ENCODE measurements at places on chromosomes 7 and 10.

- no peak for DNase-seq
Observed at GRCh38 chr10:49165259-49165658, 22.9 kb downstream of the TMEM273 start.

DNA sequence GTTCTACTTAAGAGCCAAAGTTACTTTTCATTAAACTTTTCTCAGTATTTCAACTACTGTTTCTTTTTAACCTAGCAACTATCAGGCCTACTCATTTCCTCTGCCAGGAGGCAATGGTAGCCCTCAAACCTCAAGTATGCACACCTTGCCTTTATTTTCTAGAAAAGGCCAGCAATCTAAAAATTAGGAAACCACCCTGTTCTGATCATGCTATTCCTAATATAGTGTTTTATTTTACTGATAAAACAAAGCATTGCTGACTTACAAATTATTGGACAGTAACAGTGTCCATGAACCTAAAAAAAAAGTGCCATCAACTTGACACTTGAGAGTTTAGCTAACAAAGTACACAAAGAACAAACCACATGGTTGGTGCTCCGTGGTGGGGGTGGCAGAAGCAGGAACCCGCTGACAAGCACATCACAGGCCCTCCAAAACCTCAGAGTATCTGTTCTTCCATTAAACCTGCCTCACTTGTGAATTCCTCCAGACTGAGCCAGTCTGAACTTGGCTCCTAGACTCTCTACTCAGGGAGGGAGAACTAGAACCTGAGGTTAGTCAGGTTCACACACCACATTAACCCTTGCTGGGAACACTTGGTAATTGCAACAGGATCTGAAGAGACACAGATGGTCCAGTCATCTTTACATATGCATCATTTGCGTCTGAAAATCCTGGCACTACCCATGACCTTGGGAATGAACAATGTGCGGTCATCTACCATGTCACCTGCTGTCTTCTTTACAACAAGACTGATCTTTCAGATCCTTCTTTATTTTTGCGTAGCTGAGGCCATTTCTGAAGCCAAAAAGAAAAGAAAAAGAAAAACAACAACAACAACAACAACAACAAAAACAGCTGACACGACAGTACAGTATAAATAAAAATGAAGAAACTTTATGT, 31.9 kb downstream of the PIP4K2A start:
- DNase-seq = no peak

DNA sequence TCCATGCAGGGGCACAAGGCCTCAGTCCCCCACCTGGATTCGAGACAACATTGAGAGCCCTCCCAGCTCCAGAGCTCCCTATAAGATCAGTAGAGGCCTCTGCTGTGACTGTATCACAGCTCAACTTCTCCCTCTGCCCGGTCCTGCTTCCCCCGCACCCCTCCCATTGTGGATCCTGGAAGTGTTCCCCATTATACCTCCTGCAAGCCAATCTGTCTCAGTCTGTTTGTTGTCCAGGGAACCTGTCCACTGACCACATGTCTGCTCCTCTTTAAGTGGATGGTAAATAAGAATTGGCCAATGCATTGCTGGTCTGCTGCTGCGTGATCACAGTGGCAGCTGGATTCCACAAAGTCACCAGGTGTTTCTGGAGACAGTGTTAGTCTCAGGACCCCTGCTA, 259.7 kb upstream of the HABP2 start:
- DNase-seq = no peak

GRCh38 chr10:24897326-24897926, 55.0 kb downstream of the PRTFDC1 start:
- no peak for DNase-seq

DNA sequence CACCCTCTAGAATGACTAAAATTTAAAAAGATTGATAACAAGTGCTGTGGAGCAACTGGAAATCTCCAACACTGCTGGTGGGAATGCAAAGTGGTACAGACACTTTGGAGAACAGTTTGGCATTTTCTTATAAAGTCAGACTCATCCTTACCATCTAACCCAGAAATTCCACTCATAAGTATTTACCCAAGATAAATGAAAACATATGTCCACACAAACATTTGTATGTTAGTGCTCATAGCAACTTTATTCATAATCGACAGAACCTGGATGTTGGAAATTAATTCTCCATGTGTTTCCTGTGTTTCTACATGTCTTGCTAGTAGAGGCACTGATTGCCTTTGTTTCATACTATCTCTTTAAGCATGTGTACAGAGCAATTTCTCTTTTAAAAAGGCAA, 282.4 kb downstream of the AHR start:
- DNase-seq = no peak

DNA sequence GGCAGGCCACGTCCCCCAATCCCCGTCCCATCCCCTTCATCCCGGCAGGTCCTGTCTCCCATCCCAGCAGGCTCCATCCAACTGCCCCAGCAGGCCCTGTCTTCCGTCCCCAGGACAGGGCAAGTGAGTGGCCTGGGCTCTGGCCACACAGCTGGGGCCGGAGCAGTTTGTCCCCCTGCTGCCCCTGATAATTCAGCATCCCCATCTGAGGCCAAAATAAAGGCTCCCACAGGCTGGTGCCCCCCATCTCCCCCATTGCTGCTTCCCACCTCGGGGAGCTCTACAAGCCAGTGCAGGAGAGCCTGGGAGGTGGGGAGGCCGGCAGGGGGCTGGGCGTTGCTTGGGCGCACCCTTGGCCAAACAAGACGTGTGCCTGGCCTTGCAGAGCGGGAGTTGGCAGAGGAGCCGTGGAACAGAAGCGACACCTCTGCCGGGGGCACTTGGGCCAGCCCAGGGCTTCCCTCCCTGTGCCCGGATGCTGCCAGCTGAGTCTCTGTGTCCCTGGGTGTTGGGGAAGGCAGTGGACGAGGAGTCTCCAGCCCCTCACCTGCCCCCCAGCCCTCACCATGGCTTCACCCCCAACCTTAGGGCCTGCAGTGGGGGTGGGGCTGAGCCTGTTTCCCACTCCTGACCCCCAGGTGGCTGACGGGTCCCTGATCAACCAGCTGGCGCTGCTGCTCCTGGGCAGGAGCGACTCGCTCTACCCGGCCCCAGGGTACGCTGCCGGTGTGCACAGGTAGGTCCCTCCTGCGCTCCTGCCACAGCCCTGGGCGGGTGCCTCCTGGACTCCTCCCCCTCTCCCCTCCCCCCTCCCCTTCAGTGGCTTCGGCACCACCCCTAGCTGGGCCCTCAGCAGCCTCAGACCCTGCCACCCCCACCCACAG, 14.0 kb downstream of the AP5Z1 start:
- no peak for DNase-seq

GRCh38 chr7:29045258-29046086, 87.3 kb upstream of the TRIL start:
- no peak for DNase-seq

DNA sequence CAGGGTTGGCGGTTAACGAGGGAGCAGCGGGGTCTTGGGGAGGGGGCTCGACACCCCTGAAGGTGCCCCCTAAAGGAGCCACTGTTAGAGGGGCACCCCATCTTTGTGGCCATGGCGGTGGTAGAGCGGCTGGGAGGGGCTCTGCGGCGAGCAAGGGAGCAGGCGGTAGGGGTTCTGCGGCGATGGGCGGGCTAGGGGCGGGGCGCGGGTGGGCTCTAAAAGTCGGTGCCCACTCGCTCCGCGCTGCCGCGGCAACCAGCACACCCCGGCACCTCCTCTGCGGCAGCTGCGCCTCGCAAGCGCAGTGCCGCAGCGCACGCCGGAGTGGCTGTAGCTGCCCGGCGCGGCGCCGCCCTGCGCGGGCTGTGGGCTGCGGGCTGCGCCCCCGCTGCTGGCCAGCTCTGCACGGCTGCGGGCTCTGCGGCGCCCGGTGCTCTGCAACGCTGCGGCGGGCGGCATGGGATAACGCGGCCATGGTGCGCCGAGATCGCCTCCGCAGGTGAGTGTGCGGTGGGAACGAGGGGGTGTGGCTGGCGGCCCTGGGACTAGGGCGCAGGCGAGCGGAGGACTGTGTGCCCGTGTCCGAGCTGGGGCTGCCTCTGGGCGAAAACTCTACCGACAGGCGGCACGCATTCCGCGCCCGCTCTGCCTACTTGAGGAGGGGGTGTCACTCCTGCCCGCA, at the start of gene MEST:
MEST (plus strand) TSS at position 245 of the 682 bp plus-strand sequence; CDS start at position 474, 229 bp downstream.
- DNase-seq = no peak

- no peak for DNase-seq
Observed at GRCh38 chr10:33616956-33617355, 282.5 kb upstream of the NRP1 start.

DNA sequence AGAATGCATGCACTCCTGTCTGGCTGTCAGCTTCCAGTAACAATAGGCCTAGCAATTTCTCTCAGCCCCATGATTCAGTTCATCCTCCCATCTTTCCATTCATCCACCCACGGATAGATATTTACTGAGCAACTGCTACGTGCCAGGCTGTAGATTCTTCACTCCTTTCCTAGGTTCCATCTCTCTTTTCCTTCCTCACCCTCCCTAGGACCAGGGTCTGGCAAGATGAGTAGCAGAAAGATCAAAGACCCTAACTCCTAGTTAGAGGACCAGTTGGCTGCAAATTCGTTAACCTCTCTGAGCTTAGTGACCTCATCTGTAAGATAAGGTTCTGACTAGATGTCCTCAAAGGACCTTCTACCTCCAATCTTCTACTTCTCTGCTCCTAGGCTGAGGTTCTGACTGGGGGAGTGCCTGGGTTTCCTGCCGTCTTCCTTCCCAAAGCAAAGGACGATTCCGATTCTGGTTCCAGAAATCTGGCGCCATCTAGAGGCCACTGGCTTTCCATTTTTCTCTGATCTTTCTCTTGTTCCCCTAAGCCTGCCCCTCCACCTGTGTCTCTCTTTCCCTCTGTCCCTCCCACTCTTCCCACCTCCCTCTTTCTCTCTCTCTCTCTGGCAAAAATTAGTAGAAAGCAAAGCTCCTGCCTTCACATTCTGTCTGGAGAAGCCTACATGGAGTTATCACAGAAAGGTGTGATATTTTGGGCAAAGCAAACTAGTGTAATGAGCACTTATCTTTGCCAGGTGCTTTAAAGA, 26.2 kb downstream of the TBATA start:
- DNase-seq = peak; percentile 72

DNA sequence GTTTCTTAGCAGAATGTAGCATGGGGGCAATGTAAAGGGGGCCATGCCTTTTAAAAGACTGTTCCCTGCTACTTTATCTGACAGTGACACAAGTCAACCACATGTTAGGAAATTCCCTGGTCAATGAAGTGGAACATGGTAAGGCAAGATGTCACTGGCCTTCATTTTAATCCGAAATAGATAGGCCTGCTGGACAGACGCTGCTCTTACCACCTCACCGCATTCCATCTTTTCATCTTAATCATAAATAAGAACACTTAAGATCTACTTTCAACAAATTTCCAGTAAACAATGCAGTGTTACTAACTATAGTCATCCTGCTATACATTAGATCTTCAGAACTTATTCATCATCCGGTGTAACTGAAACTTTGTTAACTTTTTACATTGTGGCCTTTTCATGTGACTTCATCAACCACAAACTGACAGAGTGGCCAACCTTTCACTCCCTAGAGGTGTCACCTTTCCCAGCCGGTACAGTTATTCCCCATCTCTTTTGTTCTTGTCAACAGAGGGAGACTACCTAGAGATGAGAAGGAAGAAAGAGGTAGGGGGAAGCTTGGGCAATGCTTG, 15.6 kb downstream of the ASB4 start:
- DNase-seq = no peak

DNA sequence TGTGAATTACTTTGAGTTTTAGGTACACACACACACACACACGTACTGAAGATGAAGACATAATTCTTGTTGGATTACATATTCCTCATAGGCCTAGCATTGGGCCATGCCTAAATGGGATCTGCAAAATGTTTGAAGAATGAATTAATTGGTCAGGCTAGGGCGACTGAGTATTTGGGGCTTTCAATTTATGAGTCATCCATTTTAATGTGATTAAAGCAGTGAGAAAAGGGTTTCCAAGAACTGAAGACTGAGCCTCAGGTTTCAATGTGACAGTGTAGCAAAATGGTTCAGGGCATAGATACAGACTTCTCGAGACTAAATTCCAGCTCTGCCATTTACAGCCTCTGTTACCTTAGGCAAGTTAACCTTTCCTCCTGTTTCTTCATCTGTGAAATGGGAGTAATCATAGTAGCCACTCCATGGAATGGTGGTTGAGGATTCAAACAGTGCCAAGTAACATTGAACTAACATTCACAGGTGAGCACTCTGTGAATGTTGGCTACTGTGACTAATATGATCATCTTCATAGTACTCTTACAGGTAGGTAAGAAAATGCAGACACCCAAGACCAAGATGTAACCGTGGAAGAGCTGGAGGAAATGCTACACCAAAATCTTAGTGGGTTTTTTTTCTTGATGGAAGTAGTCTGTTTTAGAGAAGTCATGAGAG, 7.6 kb downstream of the BPGM start:
- DNase-seq = no peak

Data from HL-60 (cell line).